Stimulated activated CD8-positive, alpha-beta memory T cell treated with anti-CD3 and anti-CD28 coated beads, Interleukin-2, amount 100 ng/mL, for 1 hour (primary cell): ENCODE measurements at places on chromosomes 4 and X.

- DNase-seq: no peak
Measured at GRCh38 chr4:68249434-68249833, 3.9 kb upstream of the TMPRSS11B start.

- DNase-seq: no peak
Measured at GRCh38 chr4:188976644-188977115, 837.4 kb downstream of the TRIML1 start.

- DNase-seq: no peak
Measured at GRCh38 chrX:31435592-31435991, 363.8 kb upstream of the FTHL17 start.

GRCh38 chrX:351736-352135, 33.1 kb upstream of the GTPBP6 start:
- DNase-seq: no peak

GRCh38 chr4:78669453-78669852, 106.7 kb upstream of the BMP2K start:
- DNase-seq: no peak

- DNase-seq: no peak
Measured at GRCh38 chr4:116099596-116099995, 985.8 kb downstream of the TRAM1L1 start.

GRCh38 chr4:67678612-67679011, 22.3 kb downstream of the UBA6 start:
- DNase-seq: no peak

GRCh38 chrX:153848325-153848724, 18.0 kb upstream of the PDZD4 start:
- DNase-seq: no peak

- DNase-seq: no peak
Measured at GRCh38 chr4:155956461-155956860, 2.8 kb upstream of the CTSO start.

DNA sequence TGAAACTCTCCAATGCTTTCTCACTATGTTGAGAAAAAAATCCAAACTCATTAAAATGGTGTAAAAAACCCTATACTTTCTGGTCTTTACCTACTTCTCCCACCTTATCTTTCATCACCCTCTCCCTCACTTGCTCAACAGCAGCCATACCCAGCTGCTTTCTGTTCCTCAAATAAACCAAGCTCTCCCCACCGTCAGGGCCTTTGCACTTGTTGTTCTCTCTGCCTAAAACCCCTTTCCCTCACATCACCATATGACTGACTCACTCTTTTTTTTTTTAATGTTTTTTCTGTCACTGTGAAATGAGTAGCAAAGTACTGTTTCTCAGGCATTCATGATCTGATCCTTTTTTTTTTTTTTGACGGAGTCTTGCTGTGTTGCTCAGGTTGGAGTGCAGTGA, 122.3 kb upstream of the TMEM164 start:
- no peak for DNase-seq

- no peak for DNase-seq
Measured at GRCh38 chr4:144861471-144861870, 215.5 kb downstream of the HHIP start.

- DNase-seq: no peak
Measured at GRCh38 chr4:74751856-74752255, 42.5 kb downstream of the BTC start.

GRCh38 chr4:23934915-23935314, 45.1 kb upstream of the PPARGC1A start:
- DNase-seq: no peak

- no peak for DNase-seq
Measured at GRCh38 chr4:39464886-39465501, 6.1 kb downstream of the LIAS start.

- no peak for DNase-seq
Measured at GRCh38 chr4:105934386-105934785, 39.1 kb downstream of the NPNT start.

DNA sequence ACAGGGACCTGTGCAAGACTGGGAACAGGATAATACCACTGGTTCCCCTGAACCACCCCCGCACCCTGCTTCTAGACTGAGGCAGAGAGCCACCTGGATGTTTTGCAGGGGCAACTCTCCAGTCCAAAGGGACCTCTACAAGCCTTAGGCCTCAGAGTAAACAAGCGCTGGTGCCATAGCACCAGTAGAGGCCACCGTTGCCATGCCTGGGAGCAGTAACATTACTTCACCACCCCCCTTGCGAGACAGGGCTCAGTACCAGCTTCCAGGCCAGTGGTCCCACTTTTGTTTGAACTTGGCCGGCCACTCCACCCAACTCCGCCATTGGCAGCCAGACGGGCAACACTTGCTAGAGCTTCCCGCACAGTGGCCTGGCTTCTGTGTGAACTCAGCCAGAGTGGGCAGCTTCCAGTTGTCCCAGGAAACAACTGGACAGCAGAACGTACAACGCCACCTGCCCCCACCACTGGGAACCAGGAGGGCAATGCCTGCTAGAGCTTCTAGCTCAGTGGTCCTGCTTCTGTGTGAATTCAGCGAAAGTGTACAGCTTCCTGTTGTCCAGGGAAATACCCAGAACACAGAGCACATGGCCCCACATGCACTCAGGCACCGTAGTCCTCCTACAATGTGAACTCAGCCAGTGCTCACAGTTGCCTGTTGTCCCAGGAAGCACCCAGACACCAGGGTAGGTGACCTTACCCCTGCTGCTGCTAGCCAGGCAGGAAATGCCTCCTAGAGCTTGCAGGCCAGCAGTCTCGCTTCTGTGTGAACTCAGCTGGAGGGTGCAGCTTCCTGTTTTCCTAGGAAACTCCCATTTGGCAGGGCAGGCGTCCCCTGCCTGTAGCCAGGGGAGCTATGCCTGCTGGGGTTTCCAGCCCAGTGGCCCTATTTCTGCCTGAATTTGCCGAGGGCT, 39.9 kb upstream of the PCDH19 start:
- DNase-seq: no peak

- DNase-seq: no peak
Measured at GRCh38 chrX:115491766-115492165, 69.2 kb upstream of the PLS3 start.

DNA sequence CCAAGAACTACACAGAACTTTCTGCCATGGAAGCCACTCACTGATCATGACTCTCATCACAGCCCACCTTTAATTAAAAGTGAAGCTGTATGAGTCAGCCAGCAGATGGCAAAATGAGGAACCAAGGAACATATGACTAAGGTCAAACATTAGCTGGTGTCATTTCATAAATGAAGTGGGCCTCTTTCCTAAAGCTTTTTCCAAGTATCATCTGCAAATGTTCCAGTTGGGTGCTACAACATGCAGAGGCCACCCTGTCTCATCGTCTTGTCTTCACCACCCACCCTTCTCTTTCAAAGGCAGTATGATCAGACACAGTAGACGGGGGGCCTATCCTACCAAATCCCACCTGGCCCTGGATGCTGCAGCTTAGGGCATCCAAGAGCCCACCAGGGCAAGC, 9.2 kb upstream of the EOLA1 start:
- no peak for DNase-seq
